ENCODE measurements at places on chromosomes 5 and 9. TPM values are rescaled to one million over a fixed set of nuclear protein-coding genes. Genes with fewer than 3 reads are reported as not detected.

The TMEM171 gene
- 6.7 TPM for total RNA-seq

The CREB3 gene
- total RNA-seq: 111 TPM

The PTPRD gene
- total RNA-seq: not detected

The SPINK5 gene
- total RNA-seq: not detected

The HABP4 gene
- total RNA-seq: 10.4 TPM

DNA sequence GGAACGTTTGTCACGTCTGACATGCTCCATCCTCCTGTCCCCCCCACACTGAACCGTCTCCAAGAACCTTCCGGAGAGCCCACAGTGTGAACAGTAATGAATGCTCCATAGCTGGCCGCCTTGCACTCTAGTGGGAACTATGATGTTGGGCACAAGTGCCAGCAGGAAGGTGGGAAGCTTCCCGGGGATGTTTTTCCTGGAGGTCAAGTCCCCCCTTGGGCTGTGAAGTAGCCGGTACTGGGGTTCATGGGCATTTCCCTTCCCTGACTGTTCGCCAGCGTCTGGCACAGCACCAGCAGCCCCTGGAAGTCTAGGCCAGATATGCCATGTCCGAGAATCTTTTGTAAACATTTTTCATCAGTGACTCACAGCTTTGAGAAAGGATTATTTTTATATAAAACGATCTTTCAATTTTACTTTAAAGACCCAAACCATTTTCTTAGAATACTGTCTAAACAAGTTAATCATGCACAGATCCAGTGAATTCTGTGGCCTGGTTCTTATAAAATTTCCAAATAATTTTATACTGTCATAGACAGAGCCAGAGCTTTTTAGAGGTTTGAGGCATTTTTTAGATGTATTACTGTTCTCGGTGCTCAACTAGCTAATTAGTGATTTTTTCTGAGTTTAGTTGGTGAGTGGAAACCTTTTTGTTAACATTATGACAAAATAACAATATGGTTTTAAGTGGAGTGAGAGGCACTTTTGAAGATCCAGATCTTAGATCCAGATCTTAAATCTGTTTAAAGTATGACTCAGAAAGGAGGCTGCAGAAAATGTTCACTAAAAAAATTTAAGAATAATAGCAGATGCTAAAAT is 11.6 kb downstream of the ABL1 start:
- H3K27me3 ChIP-seq: no peaks in the 10 kb centered on the region
- H3K36me3 ChIP-seq: no peaks in the 10 kb centered on the region
- peaks cover 70% of the 10 kb centered on the region for H3K4me1 ChIP-seq
- peak overlapping the region; percentile 61 for H3K4me3 ChIP-seq

DNA sequence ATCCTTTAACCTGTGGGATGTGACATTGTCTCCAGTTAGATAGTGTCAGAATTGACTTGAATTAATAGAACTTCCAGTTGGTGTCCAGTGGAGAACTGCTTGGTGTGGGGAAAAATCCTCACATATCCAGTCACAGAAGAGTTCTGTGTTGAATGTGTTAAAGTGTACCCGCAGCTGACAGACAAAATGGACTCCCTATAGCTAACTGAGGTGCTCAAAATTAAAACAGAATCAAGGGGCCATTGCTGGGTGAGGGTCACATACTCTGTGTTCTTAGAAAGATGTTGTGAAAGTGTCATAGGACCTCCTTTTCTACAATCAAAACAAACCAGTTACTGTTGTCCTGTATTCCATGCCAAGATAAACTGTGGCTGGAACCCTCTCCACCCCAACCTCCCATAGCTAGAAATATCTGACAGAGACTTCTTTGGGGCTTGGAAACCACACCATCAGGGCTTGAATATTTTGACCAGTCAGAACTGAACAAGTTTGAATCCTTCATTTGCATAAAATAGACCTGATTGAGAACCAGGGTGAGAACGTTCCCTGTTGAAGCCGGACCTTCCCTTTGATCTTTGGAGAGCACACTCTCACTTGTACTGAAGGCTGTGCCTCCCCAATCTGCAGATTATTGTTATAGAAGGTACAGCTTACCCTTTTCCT is 164.0 kb upstream of the ZNF608 start:
- H3K27ac ChIP-seq: no peak overlapping the region
- no peaks in the 10 kb centered on the region for H3K36me3 ChIP-seq
- peaks cover 21% of the 10 kb centered on the region for H3K4me1 ChIP-seq
- H3K27me3 ChIP-seq: peaks cover 11% of the 10 kb centered on the region

DNA sequence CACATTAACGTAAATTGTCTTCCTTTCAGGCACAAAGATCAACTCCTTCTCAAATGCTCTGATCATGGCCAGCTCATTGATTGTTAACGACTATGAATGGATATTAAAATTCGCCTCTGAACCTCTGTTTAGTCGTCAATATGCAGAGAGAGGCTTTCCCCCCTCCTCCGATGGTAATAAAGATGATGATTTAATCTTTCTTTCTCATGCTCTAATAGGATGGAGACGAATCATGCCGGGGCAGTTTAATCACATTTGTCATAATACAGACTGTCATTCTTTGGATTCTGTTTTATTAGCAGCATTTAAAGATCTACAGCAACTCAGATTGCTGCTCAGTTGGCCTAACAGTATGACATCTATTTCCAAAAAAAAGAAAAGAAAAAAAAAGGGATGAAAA is 132.9 kb downstream of the SREK1 start:
- no peak overlapping the region for H3K27ac ChIP-seq
- H3K4me3 ChIP-seq: no peak overlapping the region
- no peaks in the 10 kb centered on the region for H3K4me1 ChIP-seq
- no peaks in the 10 kb centered on the region for H3K36me3 ChIP-seq
- no peak for DNase-seq

DNA sequence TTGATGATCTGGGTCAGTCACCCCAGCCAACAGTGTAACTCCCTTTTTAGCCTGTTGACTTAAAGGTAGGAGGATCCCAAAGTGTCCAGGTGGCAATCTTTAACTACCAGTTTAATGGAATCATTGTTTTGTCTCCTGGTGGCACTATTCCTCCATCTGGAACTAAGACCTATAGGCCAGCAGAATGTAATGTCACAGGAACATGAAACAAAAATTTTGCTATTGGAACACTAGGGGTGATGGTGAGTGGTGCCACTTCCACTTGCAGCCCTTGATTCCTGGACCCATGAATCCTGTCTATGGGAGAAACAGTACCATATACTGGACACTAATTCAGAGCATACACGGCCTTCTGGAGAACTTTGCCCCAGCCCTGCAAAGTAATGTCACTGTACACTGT is 219.5 kb upstream of the RASA1 start:
- no peaks in the 10 kb centered on the region for H3K4me1 ChIP-seq
- no peaks in the 10 kb centered on the region for H3K36me3 ChIP-seq
- H3K4me3 ChIP-seq: no peak overlapping the region
- no peaks in the 10 kb centered on the region for H3K27me3 ChIP-seq
- no peak overlapping the region for H3K27ac ChIP-seq
- DNase-seq: peak; percentile 2

DNA sequence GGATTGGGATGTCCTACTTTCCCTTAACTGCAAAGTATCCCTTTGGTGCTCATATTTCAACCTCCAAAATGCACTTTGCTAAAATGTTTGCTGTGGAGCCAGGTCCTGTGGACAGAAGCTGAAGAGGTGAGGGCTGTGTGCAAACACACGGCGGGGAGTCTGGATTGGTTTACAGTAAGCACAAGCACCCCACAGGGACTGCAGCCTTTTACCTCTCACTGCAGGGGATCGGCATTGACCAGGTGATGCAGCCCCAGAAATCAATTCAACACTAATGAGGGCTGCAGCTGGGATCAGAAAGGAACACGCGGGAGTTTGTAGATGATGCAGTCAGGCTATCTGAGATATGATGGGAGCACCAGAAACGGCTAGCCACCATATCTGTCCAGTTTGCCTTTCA is 450.9 kb downstream of the CCDC171 start:
- peaks cover 34% of the 10 kb centered on the region for H3K4me1 ChIP-seq
- H3K27me3 ChIP-seq: no peaks in the 10 kb centered on the region
- H3K4me3 ChIP-seq: no peak overlapping the region
- H3K36me3 ChIP-seq: no peaks in the 10 kb centered on the region
- no peak for DNase-seq
- H3K27ac ChIP-seq: no peak overlapping the region

DNA sequence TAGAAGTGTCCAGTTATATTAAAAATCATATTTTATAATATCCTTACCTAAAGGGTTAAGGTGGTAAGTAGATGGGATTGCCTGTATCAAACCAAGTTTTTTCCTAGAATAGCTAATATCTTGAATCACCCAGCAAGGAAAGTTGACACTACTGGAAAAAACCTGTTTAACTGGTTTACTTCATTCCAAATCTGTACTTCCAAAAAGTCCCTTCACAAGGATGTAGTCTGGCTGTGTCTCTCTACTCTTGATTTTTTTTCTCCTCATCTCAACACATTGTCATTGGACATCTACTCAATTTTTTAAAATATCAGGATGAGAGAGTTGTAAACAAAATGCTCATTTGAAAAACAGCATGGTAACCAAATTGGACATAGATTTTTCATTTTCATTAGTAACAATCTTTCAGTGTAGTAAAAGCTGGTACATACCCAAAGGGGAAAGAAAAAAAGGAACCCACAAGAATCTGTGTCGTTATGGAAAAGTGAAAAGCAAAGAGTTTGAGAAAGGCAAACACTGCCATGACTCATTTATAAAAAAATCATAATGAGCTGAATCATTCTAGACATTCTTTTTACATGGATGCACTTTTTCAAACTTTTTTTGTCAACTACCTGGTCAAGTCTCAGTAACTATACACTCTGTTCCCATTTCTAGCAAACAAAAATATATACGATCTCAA is 173.5 kb downstream of the GLIS3 start:
- H3K4me1 ChIP-seq: peaks cover 16% of the 10 kb centered on the region
- peak overlapping the region; percentile 16 for H3K4me3 ChIP-seq
- peak; percentile 89 for DNase-seq
- peak overlapping the region; percentile 86 for H3K27ac ChIP-seq
- no peaks in the 10 kb centered on the region for H3K36me3 ChIP-seq
- H3K27me3 ChIP-seq: no peaks in the 10 kb centered on the region

- no peaks in the 10 kb centered on the region for H3K4me1 ChIP-seq
- H3K27me3 ChIP-seq: no peaks in the 10 kb centered on the region
- H3K4me3 ChIP-seq: no peak overlapping the region
- no peak for DNase-seq
- H3K27ac ChIP-seq: no peak overlapping the region
These were observed 43.0 kb upstream of the BOD1 start for GRCh38 chr5:173659423-173659822.

DNA sequence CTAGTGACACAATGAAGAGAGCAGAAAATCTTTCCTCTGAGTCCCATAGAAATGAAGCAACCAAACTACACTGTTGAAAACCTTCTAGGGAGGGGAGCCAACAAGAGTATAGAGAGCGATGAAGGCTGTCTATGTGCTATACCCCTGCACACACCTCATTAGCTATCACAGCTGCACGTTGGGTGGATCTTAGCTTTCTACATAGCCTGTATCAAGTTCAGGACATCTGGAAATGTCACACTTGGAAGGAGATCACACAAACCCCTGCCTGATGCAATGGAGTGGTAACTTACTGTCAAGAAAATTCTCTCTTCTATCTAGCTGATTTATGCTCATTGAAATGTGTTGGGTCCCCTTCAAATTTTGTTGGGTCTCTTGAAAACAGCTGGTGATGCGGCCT is 127.0 kb upstream of the NTRK2 start:
- H3K4me1 ChIP-seq: no peaks in the 10 kb centered on the region
- DNase-seq: no peak
- no peaks in the 10 kb centered on the region for H3K27me3 ChIP-seq
- H3K27ac ChIP-seq: no peak overlapping the region
- H3K36me3 ChIP-seq: no peaks in the 10 kb centered on the region
- no peak overlapping the region for H3K4me3 ChIP-seq

DNA sequence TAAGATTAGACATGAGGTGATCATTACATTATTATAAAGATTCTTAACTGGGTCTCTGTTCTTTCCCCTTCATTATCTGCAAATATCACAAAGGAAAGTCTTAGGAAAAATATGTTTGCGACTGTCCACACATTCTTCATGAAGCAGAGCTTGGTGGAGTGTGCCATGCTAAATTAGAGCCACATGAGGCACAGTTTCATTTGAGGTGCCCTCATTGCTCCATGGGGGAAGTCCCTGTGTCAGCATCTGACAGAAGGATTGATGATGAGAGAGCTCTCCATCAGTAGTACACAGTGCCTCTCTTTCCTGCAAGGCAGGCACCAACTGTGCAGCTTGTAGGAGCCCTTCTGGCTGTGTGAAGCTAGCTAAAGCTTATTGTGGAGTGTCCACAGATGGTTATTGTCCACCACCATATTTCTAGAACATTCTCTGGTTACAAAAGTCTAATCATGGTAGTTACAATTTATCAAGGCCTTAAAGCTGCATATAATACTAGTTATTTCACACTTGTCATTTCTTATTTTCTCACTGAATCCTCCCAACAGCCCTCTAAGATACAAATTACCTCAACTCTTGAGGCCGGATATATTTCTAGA is 63.9 kb downstream of the C9orf152 start:
- peaks cover 74% of the 10 kb centered on the region for H3K4me1 ChIP-seq
- peak overlapping the region; percentile 16 for H3K27ac ChIP-seq
- no peak overlapping the region for H3K4me3 ChIP-seq

GRCh38 chr9:70625078-70625477 is 210.6 kb upstream of the KLF9 start:
- no peak overlapping the region for H3K27ac ChIP-seq
- H3K4me3 ChIP-seq: no peak overlapping the region
- no peaks in the 10 kb centered on the region for H3K4me1 ChIP-seq
- no peaks in the 10 kb centered on the region for H3K36me3 ChIP-seq
- DNase-seq: no peak

Data from GM23248 (cell line).